ENCODE measurements at places on chromosomes 3 and 15. TPM values are rescaled to one million over a fixed set of nuclear protein-coding genes. Genes with fewer than 3 reads are reported as not detected.

HESX1 gene
- total RNA-seq, result not detected

CCR4 gene
- total RNA-seq, result not detected

DNA sequence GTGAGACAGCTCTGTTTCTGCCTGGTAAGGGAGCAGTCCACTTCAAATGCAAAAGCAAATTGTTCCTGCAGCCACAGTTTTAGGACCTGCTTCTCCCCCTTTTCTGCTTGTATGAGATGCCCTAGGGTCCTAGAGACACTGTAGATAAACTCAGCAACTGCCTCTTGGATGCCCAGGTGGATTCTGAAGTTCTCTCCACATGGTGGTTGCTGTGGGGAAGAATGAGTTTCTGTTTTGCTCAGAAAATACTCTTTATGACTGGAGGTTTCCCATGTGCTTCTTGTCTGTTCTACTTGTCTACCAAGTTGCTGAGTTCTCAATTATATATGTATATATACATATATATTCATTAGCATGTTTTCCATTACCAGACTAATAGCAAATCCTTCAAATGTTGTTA, 5.6 kb upstream of the ZNF80 start:
- no peak for DNase-seq

DNA sequence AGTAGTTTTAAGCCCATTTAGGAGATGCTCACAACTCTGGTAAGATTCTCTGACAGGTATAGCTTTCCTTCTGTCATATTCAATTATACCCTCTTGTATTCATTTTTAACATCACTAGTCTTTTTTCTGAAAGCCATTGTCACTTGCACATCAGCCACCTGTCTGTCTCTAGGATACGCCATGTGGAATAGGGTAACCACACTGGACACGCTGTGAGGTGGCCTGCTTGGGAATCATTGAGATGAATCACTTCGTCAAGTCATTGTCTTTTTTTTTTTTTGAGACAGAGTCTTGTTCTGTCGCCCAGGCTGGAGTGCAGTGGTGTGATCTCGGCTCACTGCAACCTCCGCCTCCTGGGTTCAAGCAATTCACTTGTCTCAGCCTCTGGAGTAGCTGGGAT, 7.4 kb downstream of the TM6SF1 start:
- no peak for DNase-seq

GRCh38 chr3:13352621-13353131, 67.4 kb downstream of the NUP210 start:
- DNase-seq, result no peak

GRCh38 chr3:107989661-107990060, 101.2 kb downstream of the CD47 start:
- DNase-seq, result no peak

- DNase-seq, result no peak
These were observed 316.3 kb downstream of the UACA start for GRCh38 chr15:70447081-70447480.
